ENCODE measurements at places on chromosomes 12 and 14. TPM values are rescaled to one million over a fixed set of nuclear protein-coding genes. Genes with fewer than 3 reads are reported as not detected.
A peak's percentile ranks its signal among the peaks of the same experiment; 100 is the strongest.

GRCh38 chr12:96224219-96224615, 30.0 kb downstream of the ELK3 start:
- DNase-seq = no peak

- no peak for DNase-seq
Observed at GRCh38 chr12:30219047-30219446, 435.3 kb upstream of the TMTC1 start.

GRCh38 chr12:29228474-29229157, 79.5 kb downstream of the FAR2 start:
- no peak for DNase-seq

- no peak for DNase-seq
Observed at GRCh38 chr12:13248964-13249363, 52.4 kb downstream of the EMP1 start.

GRCh38 chr14:23605931-23606585, 27.5 kb upstream of the JPH4 start:
- DNase-seq = no peak

- peak; percentile 68 for DNase-seq
Observed at GRCh38 chr12:2583091-2583497, 211.7 kb upstream of the FKBP4 start.

- no peak for DNase-seq
Observed at GRCh38 chr12:24352363-24352762, 402.9 kb upstream of the SOX5 start.

DNA sequence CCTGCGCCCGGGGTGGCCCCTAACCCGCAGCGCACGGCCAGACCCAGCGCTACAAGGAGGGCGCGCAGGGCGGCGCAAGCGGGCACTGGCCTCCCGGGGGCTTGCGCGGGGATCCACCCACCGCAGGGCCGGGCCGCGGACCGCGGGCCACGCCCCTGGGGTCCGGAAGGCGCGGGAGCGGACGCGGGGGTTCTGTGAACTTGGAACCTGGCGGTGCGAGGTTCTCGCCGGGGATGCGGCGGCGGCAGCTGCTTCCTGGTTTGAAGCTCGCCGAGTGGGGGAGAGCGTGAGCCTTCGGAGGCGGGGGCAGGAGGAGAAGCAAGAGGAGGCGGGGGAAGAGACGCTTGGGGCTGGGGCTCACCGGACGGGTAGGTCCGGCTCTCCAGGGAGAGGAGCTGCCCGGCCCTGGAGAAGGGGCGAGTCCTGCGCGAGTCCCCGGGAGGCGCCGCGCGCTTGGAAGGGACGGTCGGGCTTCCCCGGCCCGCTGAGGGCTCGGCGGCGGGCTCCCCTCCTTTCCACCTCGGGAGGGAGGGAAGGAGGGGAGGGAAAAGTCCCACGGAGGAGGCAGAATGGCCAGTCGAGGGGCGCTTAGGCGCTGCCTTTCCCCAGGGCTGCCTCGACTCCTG, at the start of gene PRKCH:
TSS of gene PRKCH (plus strand) at position 195 of the 626 bp plus-strand sequence. CDS start 523 bp downstream, outside the sequence.
- DNase-seq = peak; percentile 59

GRCh38 chr12:59084511-59085375, 164.4 kb upstream of the LRIG3 start:
- DNase-seq = peak; percentile 21

GRCh38 chr12:132167611-132168310, 23.5 kb downstream of the NOC4L start:
- no peak for DNase-seq

- DNase-seq = no peak
Observed at GRCh38 chr12:32450363-32450762, 51.0 kb downstream of the FGD4 start.

DNA sequence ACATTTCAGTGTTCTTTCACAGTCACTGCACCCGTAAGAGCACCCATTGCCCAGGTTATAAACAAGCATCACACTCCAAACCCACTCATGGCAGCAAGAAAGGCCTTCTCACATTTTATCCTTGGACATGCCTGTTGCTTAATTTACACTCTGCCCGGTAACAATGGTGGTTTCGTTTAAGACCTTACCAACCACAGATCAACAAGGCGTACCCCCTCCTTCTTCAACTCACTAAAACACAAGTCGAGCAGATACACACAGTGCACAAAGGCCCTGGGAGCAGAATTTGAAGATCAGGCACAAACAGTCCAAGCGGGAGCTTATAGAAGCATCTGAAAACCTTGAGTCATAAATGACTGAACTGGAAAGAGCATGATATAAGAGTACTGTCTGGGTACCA, 98.1 kb downstream of the GALC start:
- DNase-seq = no peak

DNA sequence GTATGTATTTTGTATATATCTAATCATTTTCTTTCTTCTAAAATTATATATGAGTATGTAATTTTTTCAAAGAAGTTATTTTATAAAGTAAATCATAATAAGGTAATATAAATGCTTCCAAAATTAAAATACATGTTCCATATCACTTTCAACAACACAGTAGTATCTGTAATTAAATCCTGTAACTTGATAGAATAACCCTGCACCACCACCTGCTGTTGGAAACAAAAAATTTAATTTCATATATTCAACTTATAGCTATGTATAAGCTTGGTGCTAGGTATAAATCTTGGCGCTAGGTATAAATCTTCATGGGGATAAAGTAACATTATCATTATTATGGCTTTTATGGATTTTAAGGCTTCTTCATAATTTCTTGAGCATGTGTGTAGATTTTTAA, 149.7 kb upstream of the DCN start:
- no peak for DNase-seq

GRCh38 chr12:46303039-46303666, 34.3 kb upstream of the SLC38A1 start:
- DNase-seq = no peak

GRCh38 chr12:96521895-96522682, 32.7 kb downstream of the CFAP54 start:
- no peak for DNase-seq

LHX5 gene
- not detected for total RNA-seq

SLC38A4 gene
- total RNA-seq = 0.14 TPM

NOXRED1 gene
- total RNA-seq = 0.72 TPM

TSHR gene
- total RNA-seq = 0.92 TPM

MON2 gene
- 39.8 TPM for total RNA-seq

MBIP gene
- 10.5 TPM for total RNA-seq

APOF gene
- not detected for total RNA-seq

SETD1B gene
- total RNA-seq = 15.1 TPM

ANKLE2 gene
- total RNA-seq = 43.6 TPM

FAM186B gene
- total RNA-seq = 0.42 TPM

FGF23 gene
- not detected for total RNA-seq
